WERI-Rb-1 (cell line): ENCODE measurements at places on chromosomes 12 and 14.

DNA sequence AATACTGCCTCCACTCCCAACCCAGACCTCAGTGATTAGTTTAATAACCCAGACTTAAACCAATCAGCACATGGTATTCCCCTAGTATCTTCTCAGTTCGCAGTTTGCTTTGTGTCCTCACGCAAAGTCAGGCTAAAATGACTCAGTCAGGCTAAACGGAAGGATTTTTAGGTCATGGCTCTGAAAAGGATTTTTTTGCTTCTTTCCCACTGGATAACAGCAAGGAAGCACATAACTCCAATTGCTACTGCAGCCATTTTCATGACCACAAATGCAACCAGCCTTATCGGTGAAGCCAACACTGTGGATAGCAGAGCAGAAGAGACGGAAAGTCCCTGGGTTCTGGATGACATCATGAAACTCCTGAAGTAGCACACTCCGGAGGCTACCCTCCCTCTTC is 67.7 kb downstream of the ZC3H14 start:
- DNase-seq = no peak

DNA sequence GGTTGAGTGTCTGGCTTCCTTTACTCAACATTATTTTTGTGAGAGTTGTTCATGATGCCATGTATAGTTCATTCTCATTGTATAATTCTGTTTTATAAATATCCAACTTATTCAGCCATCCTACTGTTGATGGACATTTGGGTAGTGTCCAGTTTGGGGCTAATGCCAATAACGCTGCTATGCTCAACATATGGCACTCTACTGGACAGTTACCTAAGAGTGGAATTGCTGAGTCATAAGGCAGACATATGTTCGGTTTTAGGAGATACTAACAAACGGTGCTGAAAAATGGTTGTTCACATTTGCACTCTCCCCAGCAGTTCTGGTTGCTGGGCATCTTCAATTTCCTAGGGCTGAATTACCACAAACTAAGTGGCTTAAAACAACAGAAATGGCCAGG is 28.7 kb upstream of the P2RX4 start:
- no peak for DNase-seq

DNA sequence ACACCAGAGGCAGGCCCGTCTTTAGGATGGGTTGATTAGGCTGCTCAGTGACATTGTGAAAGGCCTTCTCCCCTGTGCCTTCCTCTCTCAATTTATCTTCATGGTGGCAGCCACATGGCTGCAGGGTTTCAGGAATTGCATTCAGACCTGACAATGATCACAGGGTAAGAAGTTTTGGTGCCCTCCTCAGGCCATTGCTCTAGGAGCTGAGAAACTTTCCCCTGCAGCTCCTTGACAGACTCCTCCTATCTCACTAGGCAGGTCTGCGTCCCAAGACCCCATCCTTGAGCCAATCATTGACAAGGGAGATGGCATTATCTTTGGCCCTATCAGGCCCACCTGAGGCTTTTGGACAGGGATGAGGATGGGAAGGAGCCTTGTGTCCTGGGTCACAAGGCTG is 57.4 kb upstream of the ANO4 start:
- DNase-seq = no peak

DNA sequence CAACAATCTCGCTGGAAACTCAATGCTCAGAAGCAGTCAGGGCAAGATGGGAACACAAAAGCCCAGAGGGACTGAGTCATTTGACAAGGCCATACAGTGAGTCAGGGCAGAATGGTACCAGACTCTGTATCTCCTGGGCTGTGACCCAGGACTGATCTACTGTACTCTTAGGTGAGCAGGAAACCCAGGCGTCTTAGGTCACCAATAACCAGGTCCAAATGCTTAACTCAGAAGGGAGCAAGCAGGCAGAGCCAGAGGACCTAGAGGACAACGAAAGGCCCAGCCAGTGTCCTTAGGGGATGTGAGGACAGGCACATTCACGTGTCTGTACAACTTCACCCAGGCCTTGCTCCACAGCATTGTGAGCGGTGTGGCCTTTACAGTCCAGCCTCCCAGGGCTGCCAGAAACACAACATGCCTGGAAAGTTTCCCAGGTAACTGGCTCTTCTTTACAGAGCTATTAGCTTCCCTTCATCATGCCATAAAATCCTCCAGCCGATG is 69.9 kb downstream of the ARL6IP4 start:
- DNase-seq = no peak

DNA sequence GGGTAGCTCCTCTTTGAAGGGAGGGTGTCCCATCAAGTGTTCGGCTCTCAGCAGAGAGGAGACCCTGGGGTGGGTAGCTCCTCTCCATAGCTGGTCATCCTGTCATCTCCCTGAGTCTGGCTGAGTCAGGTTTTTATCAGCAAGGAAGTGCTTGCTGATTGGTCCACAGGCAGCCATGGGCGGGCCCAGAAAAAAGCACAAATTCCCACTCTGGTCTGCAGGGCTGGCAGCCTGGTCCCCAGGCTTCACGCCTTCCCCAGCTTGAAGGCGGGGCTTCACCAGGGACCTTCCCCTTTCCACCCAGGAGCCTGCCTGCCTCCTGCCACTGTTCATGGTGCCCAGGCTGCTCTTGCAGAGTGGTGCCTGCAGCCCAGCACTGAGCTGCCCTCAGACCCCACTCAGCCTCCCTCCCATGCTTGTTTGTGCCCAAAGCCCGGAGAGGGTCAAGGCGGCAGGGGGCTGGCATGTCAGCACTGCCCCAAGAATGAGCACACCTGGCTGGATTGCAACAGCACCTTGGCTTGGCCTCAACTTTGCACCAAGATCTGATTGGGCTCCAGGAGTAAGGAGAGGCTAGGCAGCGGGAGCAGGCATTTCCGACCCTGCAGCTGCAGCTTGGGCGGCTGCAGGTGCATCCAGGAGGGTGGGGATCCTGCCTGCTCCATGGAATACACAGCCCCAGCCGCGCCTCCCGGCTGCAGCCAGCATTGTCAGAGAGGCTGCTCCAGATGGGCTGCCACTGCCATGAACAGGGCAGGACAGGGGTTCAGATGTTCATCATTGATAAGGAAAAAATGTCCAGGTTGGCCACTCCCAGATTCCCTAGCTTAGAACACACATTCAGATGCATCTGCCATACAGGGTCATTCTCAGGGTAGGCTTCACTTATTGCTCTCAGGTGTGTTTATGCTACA is 22.0 kb upstream of the WDR89 start:
- no peak for DNase-seq
